Fibroblast of pulmonary artery (primary cell): ENCODE measurements at places on chromosomes 11 and 22.

- peak; percentile 65 for DNase-seq
Measured at GRCh38 chr11:82995754-82996398, 75.8 kb downstream of the RAB30 start.

GRCh38 chr22:47396105-47396504, 633.7 kb downstream of the TBC1D22A start:
- DNase-seq = no peak

- no peak for DNase-seq
Measured at GRCh38 chr11:119512369-119512768, 89.4 kb upstream of the THY1 start.

DNA sequence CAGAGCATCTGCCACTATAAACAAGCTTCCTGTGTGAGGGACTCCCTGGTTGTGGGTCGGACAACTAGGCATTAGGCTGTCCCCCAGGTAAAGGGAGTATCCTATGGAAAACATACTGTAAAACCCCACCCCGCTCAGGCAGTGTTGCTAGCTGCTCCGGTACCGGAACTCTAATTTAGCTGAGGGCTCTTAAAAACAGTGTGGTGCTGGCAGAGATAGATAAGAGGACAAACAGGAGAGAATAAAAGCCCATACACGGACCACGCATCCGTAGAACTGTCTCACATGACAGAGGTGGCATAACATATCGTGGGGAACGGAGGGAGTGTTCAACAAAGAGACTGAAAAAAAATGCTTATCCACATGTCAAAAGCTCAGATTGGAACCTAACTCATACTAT, 3.4 kb upstream of the MOGAT2 start:
- DNase-seq = no peak

DNA sequence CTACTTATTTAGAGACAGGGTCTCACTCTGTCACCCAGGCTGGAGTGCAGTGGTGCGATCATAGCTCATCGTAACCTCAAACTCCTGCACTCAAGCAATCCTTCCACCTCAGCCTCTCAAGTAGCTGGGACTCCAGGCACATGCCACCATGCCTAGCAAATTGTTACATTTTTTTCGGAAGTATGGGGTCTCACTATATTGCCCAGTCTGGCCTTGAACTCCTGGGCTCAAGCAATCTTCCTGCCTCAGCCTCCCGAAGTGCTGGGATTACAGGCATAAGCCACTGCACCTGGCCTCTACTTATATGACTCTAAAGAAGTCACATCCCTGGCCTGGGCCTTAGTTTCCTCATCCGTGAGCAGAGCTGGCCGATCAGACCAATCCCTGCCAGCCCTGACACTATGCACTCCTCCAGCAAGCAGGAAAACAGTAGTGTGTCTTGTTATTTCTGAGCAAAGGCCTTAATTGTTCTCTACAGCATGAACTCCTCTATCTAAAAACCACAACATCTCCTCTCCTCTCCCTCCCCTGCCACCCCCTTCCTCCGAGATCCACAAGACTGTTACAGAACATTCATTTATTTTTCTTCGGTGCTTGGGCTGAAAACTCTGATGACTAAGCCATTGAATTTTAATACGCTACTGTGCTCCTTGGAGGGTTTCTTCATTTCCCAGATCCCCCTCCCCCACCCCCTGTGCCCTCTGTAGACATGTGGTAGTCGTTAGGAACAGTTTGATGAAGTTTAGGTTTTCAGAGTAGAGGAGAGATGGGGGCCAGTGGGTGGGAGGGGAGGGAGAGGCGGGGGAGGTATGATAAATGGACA, 91.5 kb downstream of the ABTB2 start:
- peak; percentile 97 for DNase-seq

DNA sequence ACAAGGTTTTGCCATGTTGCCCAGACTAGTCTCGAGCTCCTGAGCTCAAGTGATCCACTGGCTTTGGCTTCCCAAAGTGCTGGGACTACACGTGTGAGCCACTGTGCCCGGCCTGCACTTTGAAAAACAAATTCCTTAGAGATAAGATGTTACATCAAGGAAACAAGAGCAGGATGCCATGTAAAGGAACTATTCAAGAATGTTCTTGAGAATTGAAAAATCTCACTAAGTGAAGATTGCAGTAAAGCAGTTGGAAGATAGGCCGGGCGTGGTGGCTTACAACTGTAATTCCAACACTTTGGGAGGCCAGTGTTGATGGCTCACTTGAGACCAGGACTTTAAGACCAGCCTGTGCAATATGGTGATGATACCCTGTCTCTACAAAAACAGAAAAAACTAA, 88.1 kb downstream of the PACS1 start:
- no peak for DNase-seq

- DNase-seq = no peak
Measured at GRCh38 chr11:74310857-74311256, 583 bp downstream of the P4HA3 start.

GRCh38 chr11:73969091-73969490, 13.6 kb downstream of the UCP2 start:
- DNase-seq = no peak

- no peak for DNase-seq
Measured at GRCh38 chr11:119317592-119318239, 786 bp upstream of the MCAM start.

- DNase-seq = no peak
Measured at GRCh38 chr22:30275625-30276024, 9.0 kb upstream of the OSM start.

DNA sequence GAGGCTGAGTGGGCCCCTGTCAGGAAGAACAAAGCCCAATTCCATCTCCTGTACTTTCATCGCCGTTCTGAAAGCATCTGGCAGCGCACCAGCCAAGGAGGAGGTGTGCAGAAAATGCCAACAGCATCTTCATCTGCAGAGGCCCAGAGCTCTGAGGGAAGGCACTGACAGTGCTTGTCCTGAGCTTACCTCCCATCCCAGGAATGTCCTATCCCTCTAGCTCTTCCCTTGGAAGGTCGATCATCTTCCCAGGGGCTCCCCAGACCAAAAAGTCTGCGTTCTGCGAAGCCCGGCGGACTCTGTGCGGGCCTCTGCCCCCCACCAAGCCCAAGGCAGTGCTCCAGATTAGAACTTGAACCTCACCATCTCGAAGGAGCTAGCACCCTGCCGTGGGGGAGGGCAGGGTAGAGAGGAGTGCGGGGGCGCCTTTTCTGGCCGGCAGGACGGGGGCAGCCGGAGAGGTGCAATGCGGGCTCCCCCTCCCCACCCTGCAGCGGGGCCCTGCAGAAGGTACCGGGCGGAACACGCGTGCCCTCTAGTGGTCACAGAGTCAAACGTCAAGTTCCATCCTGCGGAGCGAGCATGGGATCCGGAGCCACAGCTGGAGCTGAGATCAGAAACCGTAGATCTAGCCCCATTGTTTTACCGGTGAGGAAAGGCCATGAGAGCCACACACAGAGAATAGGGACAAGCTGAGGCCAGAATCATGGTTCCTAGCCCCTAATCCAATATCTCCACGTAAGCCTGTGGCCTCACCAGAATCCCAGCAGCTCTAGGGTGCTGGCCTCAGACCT, 5.0 kb downstream of the SCN2B start:
- peak; percentile 61 for DNase-seq

DNA sequence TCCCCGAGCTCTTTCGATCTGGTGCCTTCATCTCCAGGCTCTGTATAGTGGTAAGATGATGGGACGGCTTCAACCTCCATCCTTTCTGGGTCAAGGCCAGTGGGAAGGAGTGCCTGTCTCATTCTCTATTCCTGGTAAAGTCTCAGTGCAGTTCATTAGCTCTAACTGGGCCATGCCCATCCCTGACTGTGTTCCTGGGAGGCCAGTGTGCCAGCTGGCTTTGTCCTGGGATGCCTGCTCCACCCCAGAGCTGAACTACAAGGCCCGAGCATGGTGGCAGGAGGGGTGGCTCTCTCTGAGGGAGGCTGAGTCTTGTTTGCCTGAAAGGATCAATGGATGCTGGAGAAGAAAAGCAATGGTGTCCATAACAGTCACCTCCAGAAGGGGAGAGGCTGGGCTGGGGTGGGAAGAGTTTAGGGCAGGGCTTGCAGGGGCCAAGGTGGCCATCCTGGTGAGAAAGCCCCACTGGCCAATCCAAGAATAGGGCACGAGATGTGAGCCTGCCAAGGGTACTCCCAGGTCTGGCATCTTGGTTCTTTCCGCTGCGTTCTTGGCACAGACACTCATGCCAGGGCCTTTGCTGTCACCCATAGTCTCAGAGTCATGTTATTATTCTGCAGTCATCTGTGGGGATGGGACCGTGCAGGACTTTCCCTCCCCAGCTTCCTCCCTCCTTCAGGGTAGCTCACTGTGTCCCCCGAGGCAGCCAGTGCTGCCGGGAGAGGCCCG, 60.1 kb downstream of the PARVB start:
- no peak for DNase-seq

DNA sequence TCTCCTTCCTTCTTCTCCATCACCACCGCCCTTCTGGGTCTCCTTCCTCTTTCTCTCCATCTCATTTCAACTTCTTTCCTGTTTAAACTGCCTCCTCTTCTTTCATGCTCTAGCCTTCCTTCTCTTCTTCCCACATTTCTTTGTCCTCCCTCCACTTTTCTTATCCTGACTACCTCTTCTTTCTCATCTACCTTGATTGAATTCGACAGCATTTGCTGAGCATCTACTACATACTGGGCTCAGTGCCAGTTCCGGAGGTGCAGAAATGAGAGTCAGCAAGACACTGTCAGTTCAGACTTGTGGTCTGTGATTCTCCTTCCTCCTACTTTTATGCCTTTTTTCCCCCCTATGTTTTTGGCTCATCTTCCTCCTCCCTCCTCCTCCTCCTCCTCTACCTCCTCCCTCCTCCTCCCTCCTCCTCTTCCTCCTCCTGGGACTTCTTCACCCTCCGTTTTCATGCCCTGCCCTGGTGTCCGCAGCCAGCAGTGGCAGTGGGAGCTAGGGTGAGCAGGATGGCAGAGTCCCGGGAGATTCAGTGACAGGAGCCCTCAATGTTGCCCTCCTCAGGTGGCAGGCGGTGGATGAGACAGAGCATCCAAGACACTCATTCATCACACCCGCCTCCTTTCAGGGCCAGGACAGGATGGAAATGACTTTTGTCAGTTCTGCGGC, 146.0 kb upstream of the SEZ6L start:
- DNase-seq = no peak

GRCh38 chr11:59754859-59755700, at the start of gene STX3:
Gene STX3, plus strand, starts transcription at chr11:59755376. Its CDS starts 230 bp downstream, at chr11:59755606.
- peak; percentile 73 for DNase-seq

GRCh38 chr22:29090039-29090438, 17.2 kb downstream of the KREMEN1 start:
- DNase-seq = no peak

DNA sequence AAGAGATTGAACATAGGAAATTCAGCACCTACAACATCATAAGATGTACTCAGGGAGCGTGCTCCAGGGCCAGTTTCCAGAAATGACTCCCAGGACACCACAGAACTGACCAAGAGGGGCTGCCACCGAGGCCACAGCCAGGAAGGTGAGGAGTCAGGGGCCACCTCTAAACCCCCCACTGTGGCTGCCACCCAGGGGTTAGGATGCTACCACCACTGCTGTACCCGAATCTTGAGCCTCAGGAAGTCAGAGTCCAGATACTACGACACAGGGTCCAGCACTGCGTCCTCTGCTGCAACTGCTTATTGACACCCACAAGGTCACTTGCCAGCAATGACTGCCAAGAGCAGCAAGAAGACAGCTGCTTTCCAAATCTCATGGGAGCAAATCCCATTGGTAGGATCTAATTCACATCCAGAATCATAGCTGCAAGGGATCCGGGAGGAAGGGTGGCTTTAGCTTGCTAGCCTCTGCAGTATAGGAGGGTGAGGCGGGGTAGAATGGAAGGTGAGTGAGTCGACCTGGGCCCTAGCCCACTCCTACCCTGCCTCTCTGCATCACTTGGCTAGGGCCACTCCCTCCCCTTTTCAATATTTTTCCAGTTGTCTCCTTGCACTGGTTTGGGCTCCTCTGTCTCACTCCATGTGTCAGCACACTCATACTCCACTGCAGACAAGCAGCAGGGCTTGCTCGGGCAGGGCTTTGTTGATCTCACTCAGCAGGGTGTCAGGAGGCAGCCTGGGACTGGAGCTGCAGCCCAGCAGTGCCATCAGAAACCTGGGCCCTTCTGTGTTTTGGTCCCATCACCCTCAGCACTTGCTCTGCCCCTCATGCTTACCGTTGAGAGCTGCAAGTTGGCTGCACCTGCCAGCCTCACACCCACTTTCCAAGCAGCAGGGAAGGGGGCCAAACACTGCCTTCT, 18.1 kb upstream of the CYTH4 start:
- DNase-seq = no peak

GRCh38 chr22:37014835-37015586, 4.2 kb downstream of the TST start:
- no peak for DNase-seq

- peak; percentile 50 for DNase-seq
Measured at GRCh38 chr11:6419009-6419631, at the start of gene APBB1. Gene APBB1, minus strand, starts transcription at chr11:6419094. Its CDS starts 7,747 bp downstream, at chr11:6411347.

- DNase-seq = no peak
Measured at GRCh38 chr11:72781313-72782080, 12.3 kb downstream of the STARD10 start.

DNA sequence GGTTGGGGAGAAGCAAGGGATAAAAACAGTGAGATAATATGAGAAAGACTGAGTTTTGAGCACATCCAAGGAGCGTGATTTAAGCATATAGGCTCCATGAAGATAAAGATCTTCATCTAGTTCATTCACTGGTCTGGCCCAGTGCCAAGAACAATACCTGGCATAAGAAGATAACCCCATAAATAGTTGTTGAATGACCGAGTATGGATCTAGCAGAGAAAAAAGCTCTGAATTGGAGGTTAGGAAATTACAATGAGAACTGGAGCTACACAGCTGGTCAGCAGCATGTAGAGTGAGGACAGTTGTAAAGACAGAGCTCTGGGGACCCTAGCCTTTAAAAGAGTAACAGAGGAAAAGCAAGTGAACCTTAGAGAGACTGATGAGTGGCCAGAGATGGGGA, 33.0 kb upstream of the PAK1 start:
- no peak for DNase-seq

DNA sequence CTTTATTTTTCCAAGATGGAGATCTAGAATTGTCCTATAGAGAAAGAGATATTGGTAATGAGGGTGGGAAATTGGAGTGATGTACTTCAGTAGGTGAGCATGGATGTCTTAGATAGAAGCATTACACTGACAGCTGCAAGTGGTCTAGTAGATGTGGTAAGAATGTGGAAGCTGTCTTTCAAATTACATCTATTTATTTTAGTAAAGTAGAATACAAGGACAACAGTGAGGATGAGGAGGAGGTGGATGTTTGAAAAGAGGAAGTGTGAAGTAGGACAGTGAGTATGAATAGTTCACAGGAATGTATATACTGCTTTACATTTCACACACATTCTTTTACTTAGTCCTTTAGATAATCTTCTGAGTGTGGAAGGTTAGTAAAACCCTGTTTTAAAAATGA, 64.2 kb downstream of the HIPK3 start:
- DNase-seq = no peak
